ENCODE measurements at places on chromosomes 7 and 10.

GRCh38 chr7:102427019-102427405 lies 6.4 kb upstream of the ORAI2 start:
- no peak for DNase-seq

- no peak for DNase-seq
These were observed 120.3 kb downstream of the NRP1 start for GRCh38 chr10:33214174-33214573.

GRCh38 chr10:5533098-5533731 lies 8.5 kb downstream of the CALML3 start:
- DNase-seq: no peak

DNA sequence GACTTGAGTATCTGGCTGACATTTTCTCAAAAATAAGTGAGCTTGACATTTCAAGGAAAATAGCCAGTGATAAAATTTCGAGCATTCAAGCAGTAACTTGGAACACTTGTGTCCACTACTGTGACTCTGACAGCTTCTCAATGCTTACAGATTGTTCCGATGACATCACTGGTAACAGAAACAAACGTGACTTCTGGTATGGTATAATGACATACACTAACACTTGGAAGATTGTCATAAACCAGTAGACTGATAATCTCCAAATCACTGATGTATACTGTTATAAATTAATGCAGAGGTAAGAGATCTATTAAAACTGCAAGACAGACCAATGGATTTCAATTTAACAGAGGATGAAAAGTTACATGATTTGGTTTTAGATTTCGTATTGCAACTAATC lies 6.5 kb downstream of the MINDY3 start:
- DNase-seq: no peak

- DNase-seq: peak; percentile 46
These were observed 232.2 kb downstream of the DNAJB6 start for GRCh38 chr7:157568770-157569584.

- no peak for DNase-seq
These were observed 414.5 kb upstream of the COBL start for GRCh38 chr7:51731075-51731474.

- no peak for DNase-seq
These were observed 208.7 kb upstream of the PHYHIPL start for GRCh38 chr10:58967551-58968388.

DNA sequence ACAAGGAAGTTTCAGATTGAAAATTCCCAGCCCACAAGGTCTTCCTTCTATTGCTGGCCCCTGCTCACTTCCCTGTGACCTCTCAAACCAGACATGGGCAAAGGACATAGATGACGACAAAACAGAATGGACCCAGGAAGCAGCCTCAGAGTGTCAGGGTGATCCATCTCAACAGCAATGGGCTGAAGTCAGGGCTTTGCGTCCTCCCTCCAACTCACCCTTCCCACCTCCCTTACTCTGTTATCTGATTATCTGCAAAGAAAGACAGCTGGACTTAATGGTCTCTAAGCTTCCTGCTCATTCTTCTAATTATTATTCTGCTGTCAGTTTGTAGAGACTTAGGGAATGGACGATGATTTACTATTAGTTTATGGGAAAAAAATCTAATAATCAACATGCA lies 115.9 kb downstream of the PIP4K2A start:
- DNase-seq: no peak

DNA sequence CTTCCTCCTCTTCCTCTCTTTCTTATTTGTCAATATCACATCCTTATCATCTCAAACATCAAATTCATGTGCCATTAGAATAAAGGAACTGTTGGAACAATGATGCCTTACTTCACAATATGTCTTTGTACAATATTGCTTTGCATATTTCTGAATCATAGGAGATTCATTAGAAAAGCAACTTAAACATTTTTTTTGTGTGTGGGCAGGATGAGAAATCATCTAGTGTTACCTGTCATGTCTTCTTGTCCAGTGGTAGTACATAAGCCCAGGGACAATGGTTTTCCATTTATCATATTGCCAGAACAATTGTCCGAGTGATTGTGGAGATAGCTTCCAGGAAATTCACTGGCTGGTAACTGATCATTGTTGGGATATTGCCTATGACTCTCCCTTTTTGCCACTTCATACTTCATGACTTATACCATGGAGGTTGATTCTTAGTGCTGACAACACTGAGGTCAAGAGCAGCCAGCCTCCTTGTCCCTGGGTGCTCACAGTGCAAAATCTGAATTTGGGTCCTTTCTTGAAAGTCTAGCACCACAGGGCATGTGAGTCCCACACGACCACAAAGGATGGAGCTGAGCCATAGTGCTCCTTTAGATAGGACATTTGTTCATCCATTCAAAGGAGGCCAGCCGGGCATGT lies 215.0 kb downstream of the MDFIC start:
- DNase-seq: no peak

DNA sequence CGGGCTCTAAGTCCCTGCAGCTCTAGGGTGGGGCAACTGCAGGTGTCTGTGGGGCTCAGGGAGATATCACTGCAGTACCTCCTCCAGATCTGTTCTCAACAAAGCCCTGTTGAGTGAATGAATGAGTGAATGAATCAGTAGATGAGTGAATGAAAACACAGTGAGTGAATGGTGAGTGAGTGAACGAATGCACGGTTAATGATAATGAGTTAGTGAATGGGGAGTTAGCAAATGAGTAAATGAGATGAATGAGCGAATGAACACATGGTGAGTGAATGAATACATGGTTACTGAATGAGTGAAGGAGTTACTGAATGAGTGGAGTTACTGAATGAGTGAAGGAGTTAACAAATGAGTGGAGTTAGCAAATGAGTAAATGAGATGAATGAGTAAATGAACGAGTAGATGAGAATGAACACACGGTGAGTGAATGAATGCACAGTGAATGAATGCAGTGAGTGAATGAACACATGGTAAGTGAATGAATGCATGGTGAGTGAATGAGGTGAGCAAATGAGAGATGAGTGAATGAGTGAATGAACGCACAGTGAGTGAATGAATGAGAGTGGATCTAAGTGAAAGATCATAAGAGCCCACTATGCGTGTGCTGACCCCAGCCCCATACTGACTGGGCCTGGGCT lies 34.3 kb downstream of the STK32C start:
- no peak for DNase-seq

DNA sequence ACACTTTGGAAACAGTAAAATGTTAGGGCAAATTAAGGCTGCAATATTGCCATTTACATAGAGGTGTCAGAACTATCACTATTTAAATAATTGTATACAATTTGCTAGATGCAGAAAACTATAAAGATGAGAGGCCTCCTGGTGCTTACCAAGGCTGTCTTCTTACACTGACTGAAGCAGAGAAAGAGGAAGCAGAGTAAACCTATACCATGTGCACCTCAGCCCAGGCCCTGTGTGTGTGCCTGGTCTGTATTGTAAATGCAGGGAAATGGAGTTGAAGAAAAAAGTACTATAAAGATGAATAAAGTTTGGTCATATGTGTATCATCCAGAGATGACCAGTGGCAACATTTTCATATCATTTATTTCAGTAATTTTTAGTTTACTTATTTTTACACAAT lies 29.2 kb downstream of the ELMO1 start:
- no peak for DNase-seq

DNA sequence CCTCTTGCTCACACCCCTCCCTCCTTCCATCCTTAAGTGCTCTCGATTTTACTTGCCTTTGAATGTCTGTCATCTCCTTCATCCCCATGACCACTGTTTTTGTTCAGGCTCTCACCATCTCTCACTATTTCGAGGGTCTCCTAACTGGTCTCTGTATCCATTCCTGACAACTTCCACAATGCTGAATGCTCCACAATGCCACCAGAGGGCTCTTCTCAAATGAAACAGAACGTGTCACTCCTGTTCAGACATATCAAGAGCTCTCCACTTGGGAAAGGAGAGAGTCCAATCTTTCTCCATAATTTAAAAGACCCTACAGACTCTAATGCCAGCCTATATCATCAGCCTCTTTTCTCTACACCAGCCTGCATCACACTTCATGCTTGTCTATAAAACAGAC lies 9.0 kb upstream of the SLC13A1 start:
- DNase-seq: no peak

DNA sequence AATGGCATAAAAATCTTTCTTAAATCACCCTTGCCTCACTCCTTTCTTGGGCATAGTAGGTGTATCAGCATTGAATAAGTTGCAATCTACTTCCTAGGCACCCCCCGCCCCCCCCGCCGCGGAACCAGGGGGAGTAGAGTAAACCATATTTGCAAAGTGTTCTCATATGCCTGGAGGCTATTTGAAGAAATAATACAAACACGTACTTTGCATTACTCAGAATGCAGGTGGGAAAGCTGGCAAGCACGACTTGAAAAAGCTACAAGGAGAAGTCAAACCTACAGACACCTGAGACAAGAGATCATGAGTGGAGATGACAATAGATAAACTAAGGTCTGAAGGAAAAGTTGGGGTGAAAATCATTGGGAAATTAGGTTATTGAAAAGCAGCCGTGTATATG lies 65.6 kb downstream of the POM121L12 start:
- DNase-seq: no peak

DNA sequence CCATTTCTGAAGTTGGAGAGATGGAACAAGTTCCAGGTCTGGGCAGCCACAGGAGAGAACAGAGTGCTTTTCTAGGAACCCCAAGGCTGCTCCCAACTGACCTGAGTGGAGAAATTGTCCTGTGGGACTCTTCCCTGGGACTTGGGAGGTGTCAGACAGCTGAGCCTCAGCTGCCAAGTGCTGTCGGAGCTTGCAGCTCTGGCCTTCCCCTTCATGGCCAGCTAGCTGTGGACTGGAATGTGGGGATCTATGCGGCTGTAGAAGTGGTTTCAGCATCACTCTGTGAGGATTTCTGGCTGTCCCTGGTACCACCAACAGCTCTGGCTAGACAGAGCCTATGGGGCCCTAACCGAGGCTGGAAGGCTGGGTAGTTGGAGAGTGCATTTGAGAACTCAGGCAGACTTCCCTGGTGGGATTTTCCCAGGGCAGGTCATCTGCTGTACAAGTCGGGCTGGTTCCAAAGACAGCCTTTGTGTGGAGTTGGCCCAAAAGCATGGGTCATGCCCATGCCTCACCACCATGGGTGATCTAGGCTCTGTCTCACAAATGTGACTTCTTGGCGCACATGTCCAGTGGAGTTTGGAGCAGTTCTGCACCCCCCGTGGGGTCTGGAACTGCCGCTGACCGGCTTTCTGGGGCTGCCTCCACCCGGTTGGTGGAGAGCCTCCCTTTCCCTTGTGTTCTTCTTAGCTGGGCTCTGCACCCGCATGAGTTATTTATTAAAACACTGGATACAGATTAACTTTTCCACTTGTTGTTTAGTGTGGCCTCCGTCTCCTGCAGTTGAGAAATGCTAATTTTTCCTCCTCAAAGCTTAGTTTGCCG lies 10.9 kb downstream of the SUFU start:
- DNase-seq: no peak

DNA sequence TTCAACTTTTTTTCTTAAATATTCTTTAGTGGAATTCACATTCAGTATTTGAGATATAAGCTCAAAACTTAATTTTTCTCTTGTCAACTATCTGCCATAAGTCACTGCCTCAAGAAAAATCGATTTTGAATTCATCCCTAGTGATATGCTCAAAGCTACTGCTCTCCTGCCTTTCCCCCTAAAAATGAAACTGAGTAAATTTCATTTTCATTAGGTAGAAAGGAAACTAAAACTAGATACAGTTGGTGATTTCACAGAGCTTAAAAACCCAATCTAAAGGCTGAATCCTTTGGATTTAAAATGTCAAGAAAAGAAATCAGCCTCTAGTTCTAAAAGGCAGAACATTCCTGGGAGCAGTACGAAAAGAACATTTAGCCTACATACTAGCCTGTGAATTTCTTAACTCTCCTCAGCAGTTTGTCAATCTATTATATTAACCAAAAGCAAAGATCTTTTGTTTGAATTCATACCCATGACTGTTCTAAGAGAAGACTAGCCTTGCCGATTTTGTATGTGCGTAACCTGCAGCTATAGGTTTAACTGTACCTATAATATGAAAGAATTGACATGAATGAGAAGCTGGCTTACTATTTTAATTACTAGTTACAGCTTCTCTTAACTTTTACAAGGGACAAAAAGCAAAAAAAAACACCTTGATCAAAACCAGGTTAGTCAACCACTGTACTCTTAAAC lies 4.9 kb upstream of the FAM53B start:
- no peak for DNase-seq

DNA sequence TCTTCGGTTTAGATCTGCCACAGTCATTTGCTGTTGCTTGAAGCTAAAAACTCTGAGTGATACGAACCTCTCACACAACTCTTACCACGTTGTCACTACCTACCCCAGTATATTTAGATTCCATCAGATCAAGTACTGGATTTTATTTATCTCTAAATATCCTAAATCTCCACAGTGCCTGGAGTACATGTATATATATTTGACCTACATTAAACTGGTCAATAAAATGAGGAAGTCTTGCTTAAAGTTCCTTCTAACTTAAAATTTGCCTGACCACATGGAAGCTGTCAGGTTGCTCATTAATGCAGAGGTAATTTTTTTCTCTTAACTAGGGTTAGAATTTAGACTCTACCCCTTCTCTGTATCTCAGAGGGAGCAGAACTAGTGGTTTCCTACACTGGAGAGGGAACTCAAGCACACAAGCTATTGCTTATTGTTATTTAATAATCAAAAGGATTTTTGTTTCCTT lies 3.1 kb upstream of the MACC1 start:
- no peak for DNase-seq

DNA sequence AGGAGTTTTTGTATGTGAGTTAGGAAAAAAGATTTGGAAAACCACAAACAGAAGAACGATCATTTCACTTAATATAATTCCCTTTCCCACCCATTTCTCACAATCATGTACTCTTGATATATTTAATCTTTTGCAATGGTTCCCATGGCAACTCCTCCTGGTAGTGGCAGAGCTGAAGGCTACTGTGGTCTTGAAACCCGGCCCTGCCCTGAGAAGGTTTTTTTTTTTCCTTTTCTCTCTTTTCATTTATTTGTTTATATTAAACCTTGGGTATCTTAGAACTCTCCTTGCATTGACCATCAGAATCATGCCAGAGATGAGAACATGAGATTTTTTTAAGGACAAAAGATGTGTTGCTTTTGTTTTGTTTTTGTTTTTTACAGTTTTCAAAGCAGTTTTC lies 566.1 kb upstream of the NRP1 start:
- no peak for DNase-seq

DNA sequence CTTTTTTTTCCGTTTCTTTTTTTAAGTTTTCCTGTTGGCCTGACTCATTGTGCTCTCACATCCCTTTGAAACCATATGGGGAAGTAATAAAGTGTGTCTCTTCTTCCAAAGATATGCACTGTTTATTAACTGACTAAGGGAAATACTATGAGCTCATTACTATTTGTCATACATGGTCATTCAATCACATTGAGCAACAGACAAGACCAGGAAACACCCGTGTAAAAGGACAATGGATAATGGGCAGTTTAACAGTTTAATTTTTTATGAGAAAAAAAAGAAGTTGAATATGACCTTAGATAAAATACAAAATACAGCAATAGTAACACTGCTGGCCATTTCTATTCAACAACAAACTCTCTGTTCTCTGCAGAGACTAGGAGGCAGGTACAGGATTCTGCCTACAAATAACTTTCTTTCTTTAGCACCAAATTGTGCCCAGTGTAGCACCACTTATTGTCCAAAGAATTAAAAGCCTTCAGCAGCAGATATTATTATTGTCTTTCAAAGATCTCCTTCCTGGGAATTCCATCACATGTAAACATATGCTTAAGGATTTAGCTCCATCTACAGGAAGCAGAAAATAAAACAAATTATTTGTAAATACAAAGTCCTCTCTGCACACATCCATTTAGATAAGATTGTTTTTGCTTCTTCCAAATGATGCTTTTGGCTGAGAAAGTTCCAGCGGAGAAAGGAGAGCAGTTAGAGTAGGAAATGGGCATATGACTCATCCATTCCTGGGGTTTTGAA lies 55.0 kb upstream of the AKR1E2 start:
- DNase-seq: no peak

GRCh38 chr7:38171623-38172391 lies 6.2 kb upstream of the STARD3NL start:
- no peak for DNase-seq
